Ovary (tissue), 10 donors: ENCODE measurements at places on chromosomes 12 and 14. TPM values are rescaled to one million over a fixed set of nuclear protein-coding genes. Genes with fewer than 3 reads are reported as not detected.

Gene LPAR5
- 2.6 TPM for polyA plus RNA-seq

Gene CELA1
- polyA plus RNA-seq, result not detected

GRCh38 chr14:84643446-84643845, 886.5 kb upstream of the FLRT2 start:
- DNase-seq, result no peak

- DNase-seq, result peak; percentile 83
Measured at GRCh38 chr14:22837750-22838538, 1.6 kb downstream of the MMP14 start.

- no peak for DNase-seq
Measured at GRCh38 chr14:94441531-94442205, 10.9 kb downstream of the SERPINA11 start.

DNA sequence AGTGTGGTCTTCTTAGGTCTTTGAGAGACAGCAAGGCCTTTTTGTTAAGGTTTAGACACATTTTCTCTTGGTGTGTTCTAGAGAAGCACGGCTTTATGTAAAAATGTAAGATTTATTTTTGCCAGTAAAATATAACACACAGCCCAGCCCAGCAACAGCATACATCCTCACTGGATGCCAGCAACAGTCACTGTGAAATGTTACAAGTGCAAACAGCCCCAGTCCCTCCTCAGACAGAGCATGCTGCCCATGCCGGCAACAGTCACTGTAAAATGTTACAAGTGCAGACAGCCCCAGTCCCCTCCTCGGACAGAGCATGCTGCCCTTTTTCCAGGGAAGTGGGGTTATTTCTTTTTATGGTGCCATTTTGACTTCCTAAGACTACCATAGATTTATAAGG, 207.6 kb downstream of the CHST11 start:
- no peak for DNase-seq

DNA sequence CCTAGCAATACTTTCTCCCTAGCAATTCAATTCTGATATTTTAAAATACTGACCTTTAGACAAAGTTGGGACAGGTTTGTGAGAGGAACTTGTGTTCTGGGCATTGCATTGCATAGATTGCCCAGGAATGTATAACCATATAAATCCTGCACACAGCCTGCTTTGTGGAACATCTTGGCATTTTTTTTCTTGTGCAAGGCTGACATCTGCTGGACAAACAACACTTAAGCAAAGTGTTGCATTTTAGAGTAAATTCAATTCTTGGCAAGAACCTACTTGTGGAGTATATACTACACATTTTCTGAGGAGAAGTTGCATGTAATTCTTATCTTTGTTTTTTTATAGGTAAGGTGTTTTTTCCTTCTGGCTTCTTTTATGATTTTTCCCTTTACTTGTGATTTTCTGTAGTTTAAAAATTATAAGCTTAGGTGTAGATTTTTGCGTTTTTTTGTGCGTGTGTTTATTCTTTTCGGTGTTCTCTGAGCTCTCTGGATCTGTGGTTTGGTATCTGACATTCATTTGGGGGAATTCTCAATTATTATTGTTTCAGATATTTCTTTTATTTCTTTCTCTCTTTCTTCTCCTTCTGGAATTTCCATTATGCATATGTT, 26.4 kb downstream of the TESPA1 start:
- DNase-seq, result peak; percentile 25

DNA sequence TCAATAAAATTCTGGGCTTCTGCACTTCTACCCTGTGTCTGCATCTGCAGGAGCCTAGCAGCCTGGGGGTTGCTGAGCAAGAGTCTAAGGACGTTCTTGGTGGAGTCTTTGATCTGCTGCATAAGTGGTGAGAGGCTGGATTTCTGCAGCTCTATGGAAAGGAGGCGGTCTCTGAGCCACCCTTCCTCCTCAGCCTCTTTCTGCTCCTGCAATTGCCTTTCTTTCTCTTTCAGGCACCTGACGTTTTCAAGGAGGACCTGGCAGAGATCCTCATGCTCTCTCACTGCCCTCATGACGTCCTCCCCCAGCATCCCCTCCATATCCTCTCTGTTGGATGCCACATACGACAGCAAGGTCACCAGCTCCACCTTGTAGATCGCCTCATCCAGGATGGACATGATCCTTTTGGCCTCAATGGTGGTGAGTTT, 13.6 kb upstream of the TPCN1 start:
- no peak for DNase-seq

DNA sequence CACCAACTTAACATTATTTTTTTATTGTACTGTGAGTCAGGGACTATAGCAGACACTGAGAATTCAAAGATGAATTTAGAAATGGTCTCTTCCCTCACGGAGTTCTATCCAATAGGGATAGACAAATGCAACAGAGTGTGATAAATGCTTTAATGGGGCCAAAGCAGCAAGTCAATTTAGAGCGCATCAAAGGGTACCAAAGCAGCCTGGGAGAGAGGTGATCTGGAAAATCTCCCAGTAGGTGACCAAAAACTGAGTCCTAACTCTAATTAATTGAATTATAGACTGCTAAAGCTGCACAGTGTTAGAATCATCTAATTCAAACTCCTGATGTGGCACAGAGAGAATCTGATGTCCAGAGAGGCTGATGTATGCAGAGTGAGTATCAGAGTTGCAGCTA, 2.6 kb downstream of the LIN7A start:
- DNase-seq, result no peak

GRCh38 chr14:74735125-74735524, 22.2 kb downstream of the FCF1 start:
- no peak for DNase-seq

DNA sequence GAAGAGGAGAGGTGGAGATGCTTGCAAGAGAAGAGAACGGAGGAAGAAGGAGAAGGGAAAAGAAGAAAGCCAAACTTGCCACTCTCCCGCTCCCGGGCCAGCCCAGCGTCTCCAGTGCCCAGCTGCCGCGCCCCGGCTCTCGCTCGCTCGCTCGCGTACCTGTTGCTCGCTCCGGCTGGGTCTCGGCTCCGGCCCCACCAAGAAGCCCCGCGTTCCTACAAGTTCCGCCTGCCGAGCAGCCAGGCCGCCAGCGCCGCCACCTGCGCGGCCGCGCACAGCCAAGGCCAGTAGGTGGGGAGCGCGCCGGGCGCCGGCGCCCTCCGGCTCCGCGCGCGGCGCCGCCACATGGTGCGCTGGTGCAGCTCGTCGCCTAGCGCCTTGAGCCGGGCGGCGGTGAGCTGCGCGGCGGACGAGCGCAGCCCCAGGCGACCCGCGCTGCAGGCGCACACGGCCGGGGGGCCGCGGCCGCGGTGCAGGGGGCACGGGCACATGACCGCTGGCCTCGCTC, 370 bp downstream of the HRK start:
- DNase-seq, result peak; percentile 27
